ENCODE measurements at places on chromosomes 16 and 17.

DNA sequence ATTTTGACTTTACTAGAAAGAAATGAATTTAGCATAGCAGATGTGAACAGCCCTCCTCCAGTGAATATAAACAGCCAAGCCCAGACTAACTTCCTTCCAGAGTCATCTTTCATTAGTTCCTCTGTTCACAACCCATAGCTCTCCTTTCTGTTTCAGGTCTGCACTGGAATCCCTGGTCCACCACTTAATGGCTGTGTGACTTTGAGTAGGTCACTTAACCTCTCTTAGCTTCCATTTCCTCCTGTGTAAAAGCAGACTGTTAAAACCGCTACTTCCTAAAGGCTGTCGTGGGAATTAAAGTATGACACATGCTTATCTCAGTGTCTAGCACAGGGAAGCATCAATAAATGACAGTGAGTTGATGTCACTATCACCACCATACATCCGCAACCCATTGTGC, 7.5 kb downstream of the SLC6A4 start:
- no peak overlapping the region for H3K4me3 ChIP-seq
- peaks cover 5% of the 10 kb centered on the region for H3K4me1 ChIP-seq
- H3K27ac ChIP-seq: no peak overlapping the region
- no peaks in the 10 kb centered on the region for H3K36me3 ChIP-seq

GRCh38 chr16:27811881-27812280, 251.6 kb downstream of the GSG1L start:
- no peak for DNase-seq
- no peak overlapping the region for H3K4me3 ChIP-seq
- no peak overlapping the region for H3K27ac ChIP-seq
- H3K36me3 ChIP-seq: no peaks in the 10 kb centered on the region

GRCh38 chr17:76869496-76870376, 1.5 kb downstream of the MGAT5B start:
- H3K36me3 ChIP-seq: peaks cover 3% of the 10 kb centered on the region
- DNase-seq: no peak
- no peak overlapping the region for H3K4me3 ChIP-seq
- H3K27me3 ChIP-seq: peaks cover 31% of the 10 kb centered on the region

GRCh38 chr16:89958068-89958467, 9.5 kb downstream of the DEF8 start:
- H3K36me3 ChIP-seq: peaks cover 18% of the 10 kb centered on the region
- H3K4me3 ChIP-seq: no peak overlapping the region
- peaks cover 34% of the 10 kb centered on the region for H3K4me1 ChIP-seq
- DNase-seq: no peak
- H3K27ac ChIP-seq: no peak overlapping the region

DNA sequence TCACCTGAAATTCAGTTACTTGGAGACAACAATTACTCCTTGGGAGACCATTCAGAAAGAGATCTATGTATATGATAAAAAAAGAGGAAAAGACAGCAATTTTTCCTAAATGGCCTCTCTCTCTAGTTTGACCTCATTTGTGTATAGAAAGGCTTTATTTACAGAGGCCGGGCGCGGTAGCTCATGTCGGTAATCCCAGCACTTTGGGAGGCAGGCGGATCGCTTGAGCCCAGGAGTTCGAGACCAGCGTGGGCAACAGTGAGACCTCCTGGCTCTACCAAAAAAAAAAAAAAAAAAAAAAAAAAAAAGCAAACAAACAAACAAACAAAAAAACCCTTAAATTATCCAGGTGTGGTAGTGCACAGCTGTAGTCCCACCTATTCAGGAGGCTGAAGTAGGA, 20.7 kb downstream of the GRB2 start:
- DNase-seq: no peak
- H3K4me1 ChIP-seq: peaks cover 30% of the 10 kb centered on the region
- H3K27me3 ChIP-seq: no peaks in the 10 kb centered on the region
- peak overlapping the region; percentile 24 for H3K4me3 ChIP-seq
- H3K36me3 ChIP-seq: peaks cover 12% of the 10 kb centered on the region

DNA sequence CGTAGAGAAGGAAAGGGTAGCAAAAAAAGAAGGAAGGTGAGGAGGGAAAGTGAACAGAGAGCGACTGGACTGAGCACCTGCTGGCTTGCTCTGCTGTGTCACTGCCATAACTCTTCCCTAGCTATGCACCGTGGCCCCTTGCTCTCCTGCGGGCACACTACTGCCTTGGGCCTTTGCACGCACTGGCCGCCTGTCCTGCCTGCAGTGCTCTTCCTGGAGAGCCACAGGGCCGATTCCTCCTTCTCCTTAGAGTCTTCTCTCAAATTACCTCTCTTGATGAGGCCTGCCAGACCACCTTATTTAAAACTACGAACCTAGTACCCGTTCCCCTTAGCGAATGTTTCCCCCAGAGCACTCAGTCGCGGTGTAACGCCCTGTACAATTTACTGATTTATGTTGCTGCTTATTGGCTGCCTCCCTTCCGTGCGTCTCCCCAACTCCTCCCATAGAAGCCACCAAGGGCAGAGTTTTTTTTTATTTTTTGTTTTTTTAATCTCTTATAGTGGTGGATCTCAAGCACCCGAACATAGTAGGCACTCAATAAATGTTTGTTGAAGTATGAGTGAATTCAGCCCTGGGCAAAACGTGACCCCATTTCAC, 70.3 kb downstream of the RAI1 start:
- H3K27ac ChIP-seq: peak overlapping the region; percentile 95
- H3K4me1 ChIP-seq: peaks cover 47% of the 10 kb centered on the region
- peak overlapping the region; percentile 95 for H3K4me3 ChIP-seq
- no peak for DNase-seq

DNA sequence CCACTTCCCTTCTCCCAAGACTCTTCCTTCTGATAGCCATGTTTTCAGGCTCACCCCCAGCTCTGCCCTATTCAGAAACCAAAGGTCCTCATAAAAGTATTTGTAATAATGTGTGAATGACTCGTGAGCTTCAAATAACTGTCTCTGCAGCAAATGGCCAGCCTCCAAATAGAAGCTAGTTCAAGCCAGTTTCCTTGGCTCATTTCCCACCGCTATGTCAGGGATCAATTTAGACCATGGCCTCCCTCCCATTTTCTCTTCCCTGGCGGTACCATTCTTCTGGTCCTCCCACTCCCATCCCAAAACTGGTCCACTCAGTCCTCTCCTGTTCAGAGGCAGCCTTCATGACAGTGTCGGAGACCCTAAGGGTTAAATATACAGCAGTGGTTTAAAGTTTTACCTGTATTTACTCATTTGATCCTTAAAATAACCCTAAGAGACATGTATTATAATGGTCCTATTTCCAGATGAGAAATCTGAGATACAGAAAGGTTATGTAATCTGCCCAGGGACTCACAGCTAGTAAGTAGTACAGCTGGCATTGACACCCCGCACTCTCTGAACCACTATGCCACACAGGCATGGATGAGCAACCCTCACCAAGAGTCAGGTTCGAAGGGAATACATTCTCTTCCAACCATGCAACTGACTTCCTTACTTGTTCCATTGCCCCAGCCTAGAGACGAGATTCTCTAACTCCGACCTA, 42.9 kb downstream of the GAS7 start:
- H3K27me3 ChIP-seq: no peaks in the 10 kb centered on the region
- no peaks in the 10 kb centered on the region for H3K36me3 ChIP-seq
- H3K4me1 ChIP-seq: peaks cover 12% of the 10 kb centered on the region
- DNase-seq: no peak
- peak overlapping the region; percentile 49 for H3K27ac ChIP-seq

DNA sequence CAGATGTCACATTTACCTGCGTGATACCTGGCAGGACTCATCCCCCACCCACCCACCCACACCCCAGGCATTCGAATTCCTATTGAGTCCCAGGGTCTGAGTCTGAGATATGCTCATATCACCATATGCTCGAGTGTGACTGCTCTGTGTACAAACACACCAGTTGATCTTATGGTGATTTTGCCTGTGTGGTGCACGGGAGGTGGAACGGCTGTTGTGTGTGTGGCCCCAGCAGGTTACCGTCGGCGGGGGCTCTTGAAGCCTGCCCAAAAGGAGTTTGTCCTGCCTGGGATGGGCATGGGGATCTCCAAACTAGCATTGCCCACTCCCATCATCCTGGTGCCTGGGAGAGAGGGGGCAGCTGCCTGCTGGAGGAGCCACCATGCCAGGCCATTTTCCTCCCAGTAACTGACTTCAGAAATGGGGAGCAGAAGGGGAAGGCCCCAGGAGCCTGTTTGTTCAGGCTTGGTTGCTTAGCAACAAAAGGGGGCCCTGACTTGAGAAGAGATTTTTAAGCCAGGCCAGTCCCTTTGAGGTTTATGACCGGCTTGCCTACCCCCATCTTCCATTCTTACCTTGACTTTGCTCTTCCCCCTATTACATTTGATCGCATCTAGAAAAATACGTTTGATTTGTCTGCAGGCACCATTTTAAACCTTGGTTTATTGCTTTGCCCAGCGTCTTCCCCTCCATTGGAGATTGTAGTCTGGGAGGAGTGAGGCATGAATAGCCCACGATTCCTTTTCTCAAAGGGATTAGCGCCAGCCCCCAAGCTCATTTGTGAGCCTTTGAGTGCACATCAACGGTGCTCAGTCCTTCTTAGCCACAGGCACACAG, 217.7 kb downstream of the CCDC182 start:
- H3K27ac ChIP-seq: no peak overlapping the region
- peaks cover 5% of the 10 kb centered on the region for H3K36me3 ChIP-seq
- peaks cover 28% of the 10 kb centered on the region for H3K4me1 ChIP-seq
- H3K4me3 ChIP-seq: no peak overlapping the region

- H3K4me3 ChIP-seq: no peak overlapping the region
- H3K36me3 ChIP-seq: peaks cover 49% of the 10 kb centered on the region
- H3K4me1 ChIP-seq: no peaks in the 10 kb centered on the region
- no peaks in the 10 kb centered on the region for H3K27me3 ChIP-seq
- H3K27ac ChIP-seq: no peak overlapping the region
Measured at GRCh38 chr16:24943471-24943870, 71.7 kb downstream of the ARHGAP17 start.

GRCh38 chr17:34841467-34841866, 119.8 kb downstream of the CCT6B start:
- peaks cover 5% of the 10 kb centered on the region for H3K27me3 ChIP-seq
- H3K4me3 ChIP-seq: no peak overlapping the region
- no peak for DNase-seq
- H3K4me1 ChIP-seq: peaks cover 5% of the 10 kb centered on the region
- H3K27ac ChIP-seq: no peak overlapping the region
- H3K36me3 ChIP-seq: no peaks in the 10 kb centered on the region

DNA sequence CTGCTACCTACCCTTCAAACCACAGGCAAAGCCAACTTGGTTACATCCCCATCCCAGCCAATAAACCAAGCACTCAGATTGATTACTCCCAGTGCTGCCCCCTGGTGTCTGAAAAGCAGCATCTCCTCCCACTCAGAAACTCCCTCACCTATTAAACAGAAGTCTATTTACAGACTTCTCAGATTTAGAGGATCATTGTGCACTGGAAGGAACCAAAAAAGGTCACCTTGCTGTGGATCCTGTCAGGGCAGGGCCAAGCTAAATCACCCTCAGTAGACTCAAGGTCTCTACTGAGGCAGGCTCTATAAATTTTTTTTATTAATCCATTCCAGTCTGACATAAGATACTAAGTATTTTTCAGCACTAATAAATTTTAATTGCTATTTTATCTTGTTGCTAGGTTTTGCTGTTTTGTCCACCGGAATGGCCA, 17.6 kb downstream of the HIGD1B start:
- no peak overlapping the region for H3K27ac ChIP-seq
- no peak overlapping the region for H3K4me3 ChIP-seq
- peaks cover 25% of the 10 kb centered on the region for H3K36me3 ChIP-seq
- no peaks in the 10 kb centered on the region for H3K27me3 ChIP-seq
- no peaks in the 10 kb centered on the region for H3K4me1 ChIP-seq

- no peaks in the 10 kb centered on the region for H3K27me3 ChIP-seq
- peak overlapping the region; percentile 15 for H3K4me3 ChIP-seq
- H3K36me3 ChIP-seq: peaks cover 12% of the 10 kb centered on the region
- no peak for DNase-seq
Measured at GRCh38 chr17:78665952-78666920, 89.0 kb upstream of the DNAH17 start.

- no peak for DNase-seq
- H3K27ac ChIP-seq: no peak overlapping the region
- H3K4me1 ChIP-seq: peaks cover 44% of the 10 kb centered on the region
- H3K4me3 ChIP-seq: peak overlapping the region; percentile 31
- no peaks in the 10 kb centered on the region for H3K27me3 ChIP-seq
Measured at GRCh38 chr16:11325404-11326083, 19.7 kb upstream of the RMI2 start.

GRCh38 chr16:87457061-87457611, 35.7 kb downstream of the ZCCHC14 start:
- no peak overlapping the region for H3K4me3 ChIP-seq
- H3K36me3 ChIP-seq: peaks cover 4% of the 10 kb centered on the region
- DNase-seq: no peak
- peaks cover 3% of the 10 kb centered on the region for H3K27me3 ChIP-seq
- H3K27ac ChIP-seq: no peak overlapping the region
- peaks cover 2% of the 10 kb centered on the region for H3K4me1 ChIP-seq

DNA sequence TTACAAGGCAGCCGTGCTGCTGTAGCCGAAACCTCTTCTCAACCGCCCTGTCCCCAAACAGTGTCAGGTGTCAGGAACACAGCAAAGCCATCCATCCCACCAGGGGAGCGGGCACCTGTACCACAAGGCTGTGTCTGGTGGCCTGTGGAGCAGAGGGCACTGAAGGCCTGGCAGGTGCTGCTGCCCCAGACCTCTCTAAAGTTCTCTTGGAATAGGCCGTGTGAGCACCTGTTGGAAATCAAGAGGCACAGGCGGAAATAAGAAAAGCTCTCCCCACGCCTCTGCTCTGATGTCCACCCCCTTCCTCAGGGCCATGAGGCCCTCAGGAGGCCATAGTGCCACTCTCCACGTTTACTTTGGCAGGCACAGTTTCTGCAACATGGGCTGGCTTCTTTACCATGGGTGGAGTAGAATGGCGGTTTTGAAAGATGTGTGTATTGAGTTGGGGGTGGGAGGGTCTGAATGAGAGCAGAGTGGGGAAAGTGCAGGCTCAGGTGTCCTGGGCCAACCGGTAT, 99.9 kb upstream of the ZNF750 start:
- no peak for DNase-seq
- no peaks in the 10 kb centered on the region for H3K27me3 ChIP-seq
- no peaks in the 10 kb centered on the region for H3K4me1 ChIP-seq
- H3K36me3 ChIP-seq: peaks cover 50% of the 10 kb centered on the region
- no peak overlapping the region for H3K4me3 ChIP-seq
- H3K27ac ChIP-seq: no peak overlapping the region

DNA sequence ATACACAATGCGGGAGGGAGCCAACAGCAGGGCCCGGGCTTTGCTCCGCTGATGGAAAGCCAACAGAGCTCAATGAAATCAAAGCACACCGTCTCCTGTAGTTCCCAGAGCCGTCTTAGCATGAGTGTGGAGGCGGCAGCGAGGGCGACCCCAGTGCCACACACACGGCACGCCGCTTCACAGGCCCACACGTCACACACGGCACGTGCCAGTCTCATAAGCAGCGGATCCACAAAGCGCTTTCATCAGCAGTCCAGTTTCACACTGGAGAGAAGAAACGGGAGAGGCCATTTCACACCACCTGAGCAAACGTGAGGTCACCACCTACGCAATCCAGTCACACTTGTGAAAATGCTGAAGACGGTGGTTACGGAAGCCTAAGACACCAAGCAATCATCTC, 34.8 kb downstream of the CYB5D2 start:
- no peak for DNase-seq
- peaks cover 41% of the 10 kb centered on the region for H3K36me3 ChIP-seq
- H3K4me3 ChIP-seq: no peak overlapping the region
- H3K27me3 ChIP-seq: no peaks in the 10 kb centered on the region

GRCh38 chr17:62656446-62656845, 29.0 kb downstream of the MRC2 start:
- peaks cover 12% of the 10 kb centered on the region for H3K4me1 ChIP-seq
- H3K27me3 ChIP-seq: peaks cover 2% of the 10 kb centered on the region

- DNase-seq: no peak
- H3K27ac ChIP-seq: peak overlapping the region; percentile 64
- H3K4me1 ChIP-seq: peaks cover 33% of the 10 kb centered on the region
- H3K36me3 ChIP-seq: no peaks in the 10 kb centered on the region
Measured at GRCh38 chr16:85056211-85056748, 28.7 kb downstream of the KIAA0513 start.
